ENCODE measurements at places on chromosomes 5 and 9. TPM values are rescaled to one million over a fixed set of nuclear protein-coding genes. Genes with fewer than 3 reads are reported as not detected.

DNA sequence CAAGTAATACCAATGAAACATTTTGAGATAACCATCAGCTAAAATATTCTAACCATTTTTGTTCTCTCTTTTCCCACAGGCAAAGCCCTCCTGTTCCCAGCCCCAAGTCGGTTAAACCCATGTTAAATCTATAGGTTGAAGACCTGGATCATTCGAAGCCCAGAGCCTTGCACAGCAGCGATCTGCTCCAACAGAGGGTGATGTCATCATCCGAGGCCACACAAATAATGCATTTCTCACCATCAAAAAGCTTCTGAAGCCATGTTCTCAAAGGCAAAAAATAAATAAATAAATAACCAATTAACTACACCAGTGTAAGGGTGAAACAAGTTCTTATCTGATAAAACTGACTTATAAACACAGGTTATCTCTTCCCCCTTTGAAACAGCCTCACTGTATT lies 169.2 kb downstream of the ENTREP1 start:
- no peaks in the 10 kb centered on the region for H3K36me3 ChIP-seq
- H3K4me3 ChIP-seq: no peak overlapping the region
- no peaks in the 10 kb centered on the region for H3K4me1 ChIP-seq
- no peak for DNase-seq
- no peak overlapping the region for H3K27ac ChIP-seq
- H3K27me3 ChIP-seq: no peaks in the 10 kb centered on the region

- H3K27me3 ChIP-seq: no peaks in the 10 kb centered on the region
- no peak overlapping the region for H3K4me3 ChIP-seq
- H3K4me1 ChIP-seq: peaks cover 3% of the 10 kb centered on the region
- H3K27ac ChIP-seq: no peak overlapping the region
- no peaks in the 10 kb centered on the region for H3K36me3 ChIP-seq
Measured at GRCh38 chr5:103476811-103477210, 85.8 kb downstream of the NUDT12 start.

DNA sequence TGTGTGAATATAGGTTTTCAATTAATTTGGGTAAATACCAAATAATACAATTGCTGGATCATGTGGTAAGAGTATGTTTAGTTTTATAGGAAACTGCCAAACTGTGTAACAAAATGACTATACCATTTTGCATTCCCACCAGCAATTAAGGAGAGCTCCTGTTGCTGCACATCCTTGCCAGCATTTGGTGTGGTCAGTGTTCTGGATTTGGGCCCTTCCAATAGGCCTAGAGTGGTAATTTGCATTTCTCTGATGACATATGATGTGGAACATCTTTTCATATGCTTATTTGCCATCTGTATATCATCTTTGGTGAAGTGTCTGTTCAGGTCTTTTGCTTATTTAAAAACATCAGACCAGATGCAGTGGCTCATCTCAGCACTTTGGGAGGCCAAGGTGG lies 11.6 kb upstream of the RFK start:
- no peaks in the 10 kb centered on the region for H3K36me3 ChIP-seq
- no peaks in the 10 kb centered on the region for H3K27me3 ChIP-seq
- H3K27ac ChIP-seq: no peak overlapping the region
- H3K4me1 ChIP-seq: peaks cover 7% of the 10 kb centered on the region

- H3K4me1 ChIP-seq: no peaks in the 10 kb centered on the region
- no peaks in the 10 kb centered on the region for H3K27me3 ChIP-seq
- no peak overlapping the region for H3K4me3 ChIP-seq
- H3K36me3 ChIP-seq: no peaks in the 10 kb centered on the region
- H3K27ac ChIP-seq: no peak overlapping the region
Measured at GRCh38 chr5:83857341-83857740, 136.7 kb upstream of the HAPLN1 start.

GRCh38 chr5:7650755-7651154 lies 200.2 kb downstream of the CFAP90 start:
- H3K4me3 ChIP-seq: no peak overlapping the region
- no peaks in the 10 kb centered on the region for H3K27me3 ChIP-seq
- DNase-seq: peak; percentile 36
- H3K27ac ChIP-seq: no peak overlapping the region

DNA sequence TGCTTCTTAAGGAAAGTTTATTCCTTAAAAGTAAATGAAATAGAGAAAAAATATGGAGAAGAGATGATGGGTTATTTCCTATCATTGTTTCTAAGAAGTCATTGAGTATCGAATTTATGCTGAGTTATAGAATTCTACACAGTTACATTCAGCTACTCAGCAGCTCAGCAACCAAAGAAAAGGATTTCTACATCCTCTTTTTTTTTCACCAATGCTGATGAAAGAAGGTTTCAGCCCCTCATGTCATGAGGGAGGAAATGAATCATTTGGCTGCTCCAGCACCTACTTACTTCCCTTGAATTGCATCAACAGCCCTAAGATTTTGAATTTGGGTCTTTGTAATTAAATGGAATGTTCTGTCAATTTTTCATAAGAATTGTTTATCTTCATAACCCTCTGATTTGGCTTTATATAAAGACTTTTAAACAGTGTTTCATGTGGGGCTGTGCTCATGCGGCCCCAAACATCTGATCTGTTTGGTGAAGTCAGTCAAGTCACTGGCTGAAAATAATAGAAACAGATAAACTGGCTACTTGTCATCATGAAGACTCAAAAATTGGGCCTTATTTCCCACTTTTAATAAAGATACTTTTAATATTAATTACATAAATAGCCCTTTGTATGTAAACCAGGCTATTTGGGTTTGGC lies 18.5 kb upstream of the SNX2 start:
- no peaks in the 10 kb centered on the region for H3K36me3 ChIP-seq
- H3K27me3 ChIP-seq: no peaks in the 10 kb centered on the region
- H3K4me1 ChIP-seq: no peaks in the 10 kb centered on the region
- no peak overlapping the region for H3K27ac ChIP-seq
- no peak overlapping the region for H3K4me3 ChIP-seq

DNA sequence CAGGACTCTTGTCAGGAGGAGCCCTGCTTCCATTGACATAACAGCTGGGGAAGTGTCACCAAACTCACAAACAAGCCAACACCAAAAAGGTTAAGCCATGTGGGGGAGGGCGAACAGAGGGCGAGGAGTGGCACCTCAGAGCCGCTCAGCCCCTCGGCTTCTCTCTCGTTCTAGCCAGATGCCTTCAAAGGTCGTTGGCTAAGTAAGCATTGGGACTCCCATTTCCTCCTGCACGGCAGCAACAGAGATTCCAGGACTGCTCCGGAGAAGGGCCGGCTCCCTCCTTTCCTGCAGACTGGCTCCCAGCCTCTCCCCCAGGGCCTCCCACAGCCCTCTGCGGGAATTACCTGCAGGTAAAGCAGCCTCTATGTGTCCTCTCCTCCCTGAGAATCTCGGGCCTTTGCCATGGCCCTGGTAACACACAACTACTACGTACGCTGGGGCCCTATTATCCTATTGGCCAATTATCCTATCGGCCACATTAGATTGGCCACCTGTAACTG lies 52.1 kb upstream of the RNU6ATAC start:
- H3K27ac ChIP-seq: no peak overlapping the region
- H3K4me1 ChIP-seq: peaks cover 14% of the 10 kb centered on the region
- no peak for DNase-seq
- no peaks in the 10 kb centered on the region for H3K36me3 ChIP-seq
- no peak overlapping the region for H3K4me3 ChIP-seq
- H3K27me3 ChIP-seq: no peaks in the 10 kb centered on the region

- H3K4me3 ChIP-seq: no peak overlapping the region
- no peak overlapping the region for H3K27ac ChIP-seq
- no peak for DNase-seq
- no peaks in the 10 kb centered on the region for H3K36me3 ChIP-seq
- no peaks in the 10 kb centered on the region for H3K27me3 ChIP-seq
Measured at GRCh38 chr5:42768106-42768504, 11.5 kb downstream of the CCDC152 start.

DNA sequence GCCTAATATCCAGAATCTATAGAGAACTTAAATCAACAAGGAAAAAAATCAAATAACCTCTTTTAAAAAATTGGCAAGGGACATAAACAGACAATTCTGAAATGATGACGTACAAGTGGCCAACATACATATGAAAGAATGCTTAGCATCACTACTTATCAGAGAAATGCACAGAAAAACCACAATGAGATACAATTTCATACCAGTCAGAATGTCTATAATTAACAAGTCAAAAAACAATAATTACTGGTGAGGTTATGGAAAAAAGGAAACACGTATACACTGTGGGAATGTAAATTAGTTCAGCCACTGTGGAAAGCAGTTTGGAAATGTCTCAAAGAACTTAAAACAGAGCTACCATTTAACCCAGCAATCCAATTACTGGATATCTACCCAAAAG lies 1192.0 kb downstream of the CDH12 start:
- no peaks in the 10 kb centered on the region for H3K36me3 ChIP-seq
- H3K27ac ChIP-seq: no peak overlapping the region
- no peak for DNase-seq
- H3K4me1 ChIP-seq: no peaks in the 10 kb centered on the region
- H3K27me3 ChIP-seq: no peaks in the 10 kb centered on the region

GRCh38 chr9:79799691-79800335 lies 228.0 kb downstream of the TLE4 start:
- no peaks in the 10 kb centered on the region for H3K36me3 ChIP-seq
- DNase-seq: peak; percentile 73
- no peak overlapping the region for H3K27ac ChIP-seq
- no peak overlapping the region for H3K4me3 ChIP-seq
- H3K4me1 ChIP-seq: peaks cover 6% of the 10 kb centered on the region
- no peaks in the 10 kb centered on the region for H3K27me3 ChIP-seq

DNA sequence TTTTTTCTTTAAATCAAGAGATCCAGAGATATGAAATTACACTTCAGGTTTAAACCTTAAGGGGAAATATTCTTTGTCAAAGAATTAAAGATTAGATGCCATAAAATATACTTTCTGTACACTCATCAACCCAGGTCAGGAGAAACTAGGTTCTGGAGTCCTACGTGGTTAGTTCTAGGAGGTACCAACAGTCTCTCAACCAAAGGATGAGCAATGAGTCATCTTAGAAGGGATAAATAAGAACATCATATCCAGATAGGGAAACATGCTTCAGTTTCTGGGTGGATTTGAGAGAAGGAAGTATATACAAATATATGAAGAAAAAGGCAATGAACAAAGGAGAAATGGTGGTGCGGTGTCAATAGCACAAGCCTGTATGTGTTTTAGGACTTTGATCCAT lies 98.2 kb downstream of the CSNK1G3 start:
- H3K27me3 ChIP-seq: no peaks in the 10 kb centered on the region
- peaks cover 4% of the 10 kb centered on the region for H3K36me3 ChIP-seq
- H3K4me1 ChIP-seq: no peaks in the 10 kb centered on the region
- no peak overlapping the region for H3K27ac ChIP-seq

DNA sequence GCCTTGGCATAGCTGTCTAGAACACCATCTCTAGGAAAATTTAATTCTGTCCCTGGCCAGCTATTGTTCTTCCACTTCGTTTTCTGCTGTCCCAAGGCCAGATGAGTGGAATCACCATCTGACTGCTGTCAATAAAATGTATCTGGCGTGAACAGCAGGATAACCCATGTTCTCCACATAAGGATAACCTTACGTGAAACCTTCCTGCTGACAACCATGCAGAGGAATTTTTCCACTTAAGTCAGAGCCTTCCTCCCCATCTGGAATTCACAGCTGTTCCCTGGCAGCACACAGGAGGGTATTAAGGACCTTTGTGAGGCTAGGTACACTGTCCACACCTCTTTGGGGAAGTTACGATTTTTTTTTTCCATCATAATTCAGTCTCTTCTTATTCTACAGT lies 28.6 kb downstream of the RNF44 start:
- no peaks in the 10 kb centered on the region for H3K4me1 ChIP-seq
- no peak for DNase-seq
- H3K4me3 ChIP-seq: no peak overlapping the region

- H3K27ac ChIP-seq: no peak overlapping the region
- H3K36me3 ChIP-seq: no peaks in the 10 kb centered on the region
- no peaks in the 10 kb centered on the region for H3K27me3 ChIP-seq
- DNase-seq: no peak
- H3K4me3 ChIP-seq: no peak overlapping the region
Measured at GRCh38 chr5:59360130-59360555, 533.4 kb downstream of the PDE4D start.

GRCh38 chr5:39717176-39717897 lies 292.6 kb upstream of the DAB2 start:
- no peaks in the 10 kb centered on the region for H3K36me3 ChIP-seq
- H3K4me3 ChIP-seq: no peak overlapping the region
- no peaks in the 10 kb centered on the region for H3K4me1 ChIP-seq
- no peak for DNase-seq
- no peak overlapping the region for H3K27ac ChIP-seq

- H3K4me3 ChIP-seq: no peak overlapping the region
- no peak overlapping the region for H3K27ac ChIP-seq
- no peak for DNase-seq
- no peaks in the 10 kb centered on the region for H3K36me3 ChIP-seq
Measured at GRCh38 chr5:174090129-174090528, 44.6 kb downstream of the NSG2 start.

- H3K27me3 ChIP-seq: no peaks in the 10 kb centered on the region
- no peak for DNase-seq
- H3K36me3 ChIP-seq: no peaks in the 10 kb centered on the region
- H3K27ac ChIP-seq: no peak overlapping the region
- H3K4me1 ChIP-seq: peaks cover 14% of the 10 kb centered on the region
Measured at GRCh38 chr5:131274326-131275063, 10.6 kb downstream of the CDC42SE2 start.

DNA sequence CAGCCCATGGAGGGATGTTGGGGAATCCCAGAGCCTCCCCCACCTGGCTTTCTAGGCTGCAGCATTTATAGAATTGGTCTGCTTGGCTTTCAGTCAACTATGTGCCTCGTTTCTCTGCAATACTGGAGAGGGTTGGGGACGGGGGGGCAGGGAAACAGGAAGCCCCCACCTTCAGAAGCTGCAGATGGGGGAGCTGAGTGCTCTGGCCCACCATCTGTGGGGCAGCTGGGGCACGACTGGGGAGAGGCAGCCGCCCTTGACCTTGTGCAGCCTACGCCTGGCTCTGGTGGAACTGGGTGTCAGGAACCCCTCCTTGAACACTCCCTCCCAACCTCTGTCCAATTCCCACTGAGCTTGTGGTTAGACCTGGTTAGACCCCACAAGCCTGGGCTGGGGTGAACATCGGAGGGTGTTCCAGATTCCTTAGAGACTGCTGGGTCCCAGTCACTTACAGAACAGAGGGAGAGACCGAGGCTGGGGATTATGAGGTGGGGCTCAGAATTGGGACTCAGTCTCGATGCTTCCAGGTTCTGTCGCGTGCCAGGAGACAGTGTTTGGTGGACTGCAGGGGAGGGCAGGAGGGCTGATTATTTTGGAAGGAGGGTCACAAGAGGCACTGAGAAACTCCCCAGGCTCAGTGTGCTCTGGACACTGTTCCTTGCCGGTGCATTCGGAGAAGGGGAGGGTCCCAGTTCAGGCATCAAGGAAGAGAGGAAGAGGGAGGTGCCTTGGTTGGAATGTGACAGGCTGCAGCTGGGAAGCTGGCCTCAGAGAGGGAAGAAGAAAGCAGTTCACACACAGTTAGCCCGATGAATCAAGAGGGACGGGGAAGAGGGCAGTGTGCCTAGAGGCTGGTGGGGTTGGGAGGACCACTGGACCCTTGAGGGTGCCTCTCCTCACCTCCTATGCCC lies 25.6 kb downstream of the COL27A1 start:
- no peaks in the 10 kb centered on the region for H3K27me3 ChIP-seq
- no peak overlapping the region for H3K27ac ChIP-seq
- no peak overlapping the region for H3K4me3 ChIP-seq
- peaks cover 39% of the 10 kb centered on the region for H3K4me1 ChIP-seq
- DNase-seq: peak; percentile 48

INPP5E gene
- total RNA-seq: 13.2 TPM

SPINK4 gene
- not detected for total RNA-seq

ZNF454 gene
- total RNA-seq: not detected

ATP10B gene
- not detected for total RNA-seq

Measured in astrocyte (in vitro differentiated cells and primary cell).